Cardiac atrium fibroblast (primary cell): ENCODE measurements at places on chromosomes 12 and 14. TPM values are rescaled to one million over a fixed set of nuclear protein-coding genes. Genes with fewer than 3 reads are reported as not detected.

SERPINA3 gene
- 324 and 530 TPM in 2 replicates for total RNA-seq

RIPK3 gene
- 0.36 TPM in 1 of 2 replicates, not detected in the other for total RNA-seq

GLI1 gene
- not detected in 2 replicates for total RNA-seq

OR4E2 gene
- not detected in 2 replicates for total RNA-seq

KRT6C gene
- not detected in 2 replicates for total RNA-seq

SERPINA12 gene
- total RNA-seq = not detected in 2 replicates
